Upper lobe of right lung (tissue), 1 donor: ENCODE measurements at places on chromosomes 2 and 18. TPM values are rescaled to one million over a fixed set of nuclear protein-coding genes. Genes with fewer than 3 reads are reported as not detected.

Gene CDH19
- total RNA-seq, result 1.4 TPM

Gene CEBPZ
- total RNA-seq, result 47.7 TPM

Gene NGEF
- total RNA-seq, result not detected

Gene BMP10
- 1.4 TPM for total RNA-seq

Gene SPATA3
- total RNA-seq, result not detected

Gene RGPD5
- 94.3 TPM for total RNA-seq

Gene REG1B
- not detected for total RNA-seq

Gene HEATR5B
- total RNA-seq, result 23.1 TPM

GRCh38 chr2:200252265-200253067 lies 54.0 kb upstream of the SPATS2L start:
- DNase-seq, result no peak
- peaks cover 8% of the 10 kb centered on the region for H3K4me1 ChIP-seq
- H3K27ac ChIP-seq, result no peak overlapping the region

- no peak overlapping the region for H3K27ac ChIP-seq
- no peaks in the 10 kb centered on the region for H3K27me3 ChIP-seq
- no peaks in the 10 kb centered on the region for H3K4me1 ChIP-seq
- H3K36me3 ChIP-seq, result no peaks in the 10 kb centered on the region
Observed at GRCh38 chr2:36705326-36706020, 9.0 kb downstream of the VIT start.

- H3K27ac ChIP-seq, result no peak overlapping the region
- DNase-seq, result no peak
- H3K27me3 ChIP-seq, result no peaks in the 10 kb centered on the region
- H3K4me1 ChIP-seq, result no peaks in the 10 kb centered on the region
Observed at GRCh38 chr2:113838277-113838676, 51.6 kb upstream of the ACTR3 start.

- no peaks in the 10 kb centered on the region for H3K36me3 ChIP-seq
- H3K4me1 ChIP-seq, result peaks cover 7% of the 10 kb centered on the region
- H3K27ac ChIP-seq, result no peak overlapping the region
- DNase-seq, result no peak
Observed at GRCh38 chr2:113760400-113760799, 4.0 kb upstream of the SLC35F5 start.

DNA sequence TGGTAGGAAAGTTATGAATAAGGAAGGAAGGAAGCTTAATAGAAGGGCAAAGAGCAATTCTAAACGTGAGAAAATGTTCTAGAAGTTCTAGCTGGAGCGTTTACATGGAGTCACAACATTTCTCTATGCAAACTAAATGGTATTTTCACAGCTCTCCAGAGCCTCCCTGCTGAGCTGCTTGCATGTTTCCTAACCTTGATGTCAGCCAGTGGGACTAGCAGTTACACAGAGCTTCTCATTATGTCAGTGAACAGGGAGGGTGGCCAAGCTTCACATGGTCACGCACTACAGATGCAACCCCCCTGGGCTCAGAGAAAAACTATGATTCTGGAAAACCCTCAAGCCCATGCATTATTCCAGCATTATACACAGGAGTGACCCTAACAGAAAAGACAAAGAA lies 153.4 kb upstream of the CCDC150 start:
- DNase-seq, result no peak
- no peak overlapping the region for H3K4me3 ChIP-seq
- H3K36me3 ChIP-seq, result no peaks in the 10 kb centered on the region
- no peaks in the 10 kb centered on the region for H3K27me3 ChIP-seq
- H3K4me1 ChIP-seq, result no peaks in the 10 kb centered on the region
